Endothelial cell (in vitro differentiated cells): ENCODE measurements at places on chromosomes 7 and 10. TPM values are rescaled to one million over a fixed set of nuclear protein-coding genes. Genes with fewer than 3 reads are reported as not detected.

DNA sequence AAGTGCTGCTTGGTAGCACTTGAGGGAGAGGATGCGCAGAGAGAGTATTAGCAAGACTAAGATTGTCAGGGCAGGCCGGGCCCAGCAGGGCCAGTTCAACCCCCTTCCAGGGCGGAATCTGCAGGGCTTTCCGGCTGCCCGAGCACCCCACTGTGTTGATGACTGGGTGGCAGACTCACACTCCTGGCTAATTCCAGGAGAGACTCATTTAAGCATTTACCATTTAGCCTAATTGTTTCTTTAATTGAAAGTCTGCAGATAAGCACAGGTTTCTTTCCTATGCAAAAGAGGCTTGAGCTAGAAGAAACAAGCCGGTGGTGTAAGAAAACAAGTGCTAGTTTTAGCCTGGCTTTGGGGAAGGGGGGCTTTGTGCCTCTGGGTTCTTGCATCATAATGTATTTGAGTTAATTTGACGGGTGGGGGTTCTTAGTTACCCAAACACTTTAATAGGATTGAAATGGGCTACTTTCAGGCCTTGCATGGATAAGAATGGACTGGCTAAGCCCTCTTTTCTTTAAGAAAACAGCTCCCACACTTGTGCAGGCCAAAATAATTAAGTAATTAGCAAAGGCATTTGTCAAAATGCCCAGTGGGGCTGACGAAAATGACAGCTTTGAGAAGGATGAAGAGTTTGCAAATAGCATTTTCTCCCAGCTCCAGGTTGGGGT, 201.3 kb downstream of the MYOF start:
- DNase-seq = no peak

DNA sequence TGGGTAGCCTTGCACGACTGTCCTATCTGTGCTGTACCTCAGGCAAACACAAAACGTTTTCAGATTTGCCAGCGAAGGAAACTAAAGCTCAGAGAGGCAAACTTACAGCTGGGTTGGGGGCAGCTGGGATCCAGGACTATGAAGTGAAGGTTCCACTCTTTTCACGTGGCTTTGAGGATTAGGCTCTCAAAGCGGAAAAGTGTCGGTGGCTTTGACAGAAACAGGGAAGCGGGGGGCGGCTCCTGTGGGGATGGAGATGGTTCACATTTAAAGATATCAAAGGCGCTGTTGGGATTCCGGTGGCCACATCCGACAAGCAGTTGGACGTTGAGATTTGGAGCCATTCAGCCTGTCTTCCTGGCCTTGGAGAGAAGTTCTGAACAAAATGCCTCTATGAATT, 958.3 kb upstream of the ZNF722 start:
- DNase-seq = no peak

LRRC17 gene
- total RNA-seq = 0.92 TPM

- DNase-seq = no peak
Observed at GRCh38 chr7:7570584-7570983, 3.9 kb downstream of the MIOS start.

EBLN1 gene
- total RNA-seq = not detected

- peak; percentile 89 for DNase-seq
Observed at GRCh38 chr7:41705109-41705901, 2.4 kb upstream of the INHBA start.

- no peak for DNase-seq
Observed at GRCh38 chr10:76899490-76899889, 738.1 kb downstream of the KCNMA1 start.

CTAGE4 gene
- total RNA-seq = 3.3 TPM

GRCh38 chr7:35613150-35613549, 81.8 kb downstream of the HERPUD2 start:
- no peak for DNase-seq

GRCh38 chr10:45575966-45576597, 96.5 kb downstream of the ZFAND4 start:
- no peak for DNase-seq

ADK gene
- total RNA-seq = 13.1 TPM

GRCh38 chr7:66627151-66627681, 1.5 kb upstream of the KCTD7 start:
- DNase-seq = no peak

DNA sequence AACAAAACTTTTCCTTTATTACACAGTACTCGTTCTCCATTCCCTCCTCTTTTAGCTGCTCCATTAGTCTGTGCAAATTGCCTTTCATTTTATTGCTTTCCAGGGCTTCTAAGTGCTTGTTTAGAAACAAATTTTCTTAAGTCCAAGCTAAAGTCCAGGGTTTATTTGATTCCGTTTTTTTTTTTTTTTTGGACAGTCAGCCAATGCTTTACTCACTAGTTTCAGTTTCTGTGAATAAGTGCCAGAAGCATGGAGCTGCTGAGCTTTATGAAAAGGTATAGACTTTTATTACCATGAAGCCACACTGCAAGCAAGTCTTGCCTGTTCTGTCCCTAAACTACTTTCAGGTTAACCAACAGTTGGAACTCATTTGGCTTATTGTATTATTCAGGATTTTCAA, 455.0 kb downstream of the GFRA1 start:
- DNase-seq = no peak

CFAP43 gene
- 0.56 TPM for total RNA-seq

DNA sequence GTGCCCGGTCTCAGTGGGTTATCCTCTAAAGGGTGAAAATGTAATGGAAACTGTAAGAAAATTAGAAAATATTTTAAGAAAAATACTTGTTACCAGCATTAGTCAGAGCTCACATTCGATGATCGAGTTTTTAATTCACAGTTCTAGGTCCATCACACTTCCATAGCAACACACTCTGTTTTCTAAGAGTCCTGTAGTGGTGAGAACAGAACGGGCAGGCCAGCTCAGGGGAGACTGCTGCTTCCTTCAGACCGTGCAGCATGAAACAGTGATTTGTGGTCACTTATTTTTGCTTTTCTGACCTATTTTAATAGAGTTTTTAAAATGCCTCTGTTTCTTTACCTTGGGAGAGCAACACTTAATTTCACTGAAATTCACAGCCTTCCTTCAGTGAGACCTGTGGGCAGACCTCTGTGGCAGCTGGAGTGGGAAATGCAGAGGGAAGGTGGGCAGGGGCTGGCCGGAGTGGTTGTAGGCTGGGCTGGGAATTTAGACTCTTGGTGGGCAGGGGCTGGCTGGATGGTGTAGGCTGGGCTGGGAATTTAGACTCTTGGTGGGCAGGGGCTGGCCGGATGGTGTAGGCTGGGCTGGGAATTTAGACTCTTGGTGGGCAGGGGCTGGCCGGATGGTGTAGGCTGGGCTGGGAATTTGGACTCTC, 1.5 kb downstream of the SUN1 start:
- DNase-seq = no peak

GIMAP2 gene
- 1.9 TPM for total RNA-seq

- no peak for DNase-seq
Observed at GRCh38 chr10:30365278-30365677, 16.2 kb upstream of the MTPAP start.

BTAF1 gene
- 30.0 TPM for total RNA-seq

GRCh38 chr10:3241274-3241921, 68.8 kb upstream of the PITRM1 start:
- DNase-seq = no peak

GRCh38 chr7:25595996-25596395, 367.7 kb upstream of the NPVF start:
- DNase-seq = no peak

MYL7 gene
- total RNA-seq = 0.82 TPM

DNA sequence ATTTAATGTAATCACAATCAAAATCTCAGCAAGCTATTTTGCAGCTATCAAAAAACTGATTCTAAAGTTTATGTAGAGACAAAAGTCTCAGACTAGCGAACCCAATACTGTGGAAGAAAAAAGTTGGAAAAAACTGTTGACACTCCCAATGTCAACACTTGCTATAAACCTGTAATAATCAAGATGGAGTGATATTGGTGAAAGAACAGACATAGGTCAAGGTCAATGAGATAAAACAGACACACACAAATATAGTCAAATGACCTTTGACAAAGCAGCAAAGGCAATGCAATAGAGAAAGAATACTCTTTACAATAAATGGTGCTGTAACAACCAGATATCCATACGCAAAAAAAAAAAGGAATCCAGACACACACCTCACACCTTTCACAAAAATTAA, 84.5 kb downstream of the ATE1 start:
- DNase-seq = no peak

DNA sequence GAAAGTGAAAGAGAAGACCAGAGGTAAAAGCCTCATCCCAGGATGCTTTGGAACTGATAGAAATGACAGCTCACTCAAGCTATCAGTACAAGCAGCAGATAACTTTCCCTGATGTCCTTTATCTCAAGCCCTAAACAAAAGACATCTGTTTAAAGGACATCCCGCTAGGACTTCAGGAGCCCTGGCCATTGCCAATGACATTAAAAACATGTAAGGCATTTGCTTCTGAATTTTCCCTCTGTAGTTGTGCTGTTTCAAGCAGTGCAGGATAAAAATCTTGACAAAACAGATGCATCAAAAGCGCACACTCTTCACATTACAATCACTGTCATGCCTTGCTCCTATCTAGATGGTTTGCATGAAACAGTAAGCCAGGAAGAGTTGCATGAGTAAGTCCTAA, 159.8 kb downstream of the AOAH start:
- no peak for DNase-seq

BUB3 gene
- total RNA-seq = 107 TPM

GRCh38 chr10:113426181-113426877, 126.5 kb upstream of the HABP2 start:
- DNase-seq = no peak

DNA sequence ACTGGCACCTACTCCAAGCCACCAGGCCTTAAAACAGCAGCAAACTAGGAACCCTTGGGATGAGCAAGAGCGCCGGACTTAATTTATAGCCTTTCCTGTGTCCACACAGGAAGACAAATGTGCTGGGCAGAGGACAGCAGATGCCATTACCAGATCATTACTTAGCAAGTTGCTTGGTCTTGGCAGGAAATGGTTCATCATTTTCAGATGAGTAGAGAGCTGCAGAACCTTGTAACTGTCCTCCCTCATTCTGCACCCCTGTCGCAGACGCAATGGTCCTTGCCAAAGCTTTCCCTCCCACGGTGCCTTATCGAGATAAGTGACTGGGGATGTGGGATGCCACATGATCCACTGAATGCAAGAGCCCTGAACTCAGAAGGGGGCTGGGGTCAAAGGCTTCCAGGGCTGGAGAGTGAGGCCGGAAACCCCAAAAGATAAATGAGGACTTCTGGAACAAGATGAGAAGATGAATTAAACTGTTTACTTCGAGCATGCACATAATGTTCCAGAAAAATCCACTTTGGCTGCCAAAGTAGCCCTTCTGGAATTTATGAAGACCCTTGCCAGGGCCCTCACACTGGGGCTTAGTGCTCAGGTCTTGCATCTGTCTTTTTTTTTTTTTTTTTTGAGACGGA, 145.6 kb upstream of the ZNF32 start:
- no peak for DNase-seq

HK1 gene
- total RNA-seq = 162 TPM

FAM237B gene
- total RNA-seq = not detected

- DNase-seq = no peak
Observed at GRCh38 chr10:44397476-44398225, 12.8 kb upstream of the CXCL12 start.

DNA sequence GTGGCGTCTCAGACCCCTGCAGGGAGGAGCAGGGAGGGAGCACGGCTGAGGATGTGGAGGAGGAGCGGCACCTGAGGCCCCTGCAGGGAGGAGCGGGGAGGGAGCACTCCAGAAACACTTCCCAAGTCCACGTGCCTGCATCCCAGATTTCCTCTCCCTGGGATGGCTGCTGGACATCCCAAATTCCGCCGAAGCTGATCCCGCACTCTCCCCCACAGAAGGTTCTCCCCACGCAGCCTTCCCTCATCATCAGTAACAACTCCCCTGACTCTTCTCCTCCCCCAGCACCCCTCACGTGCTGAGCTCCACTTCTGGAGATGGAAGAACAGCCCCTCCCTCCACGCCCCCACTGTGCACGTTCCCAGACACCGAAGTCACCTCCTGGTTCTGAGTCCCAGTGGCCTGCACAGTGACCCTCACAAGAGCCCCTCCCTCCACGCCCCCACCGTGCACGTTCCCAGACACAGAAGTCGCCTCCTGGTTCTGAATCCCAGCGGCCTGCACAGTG, 17.8 kb upstream of the FOXL3 start:
- no peak for DNase-seq

DNA sequence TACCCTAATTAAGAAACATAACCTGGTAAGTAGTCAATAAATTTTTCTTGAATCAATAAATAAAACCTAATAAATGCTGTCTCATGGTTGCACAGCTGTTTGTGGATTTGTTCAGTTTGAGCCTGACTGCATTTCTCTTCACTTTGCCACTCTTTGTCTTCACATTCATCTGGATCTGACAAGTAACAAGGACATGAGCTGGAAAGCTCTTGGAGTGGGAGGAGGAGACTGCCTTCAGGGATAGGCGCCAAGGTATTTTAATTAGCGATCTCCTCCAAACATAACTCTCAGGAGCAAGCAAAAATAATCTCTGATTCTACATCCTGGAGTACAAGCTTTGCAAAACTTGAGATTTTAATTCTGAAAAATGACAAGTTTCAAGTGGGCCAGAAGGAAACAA, 251.0 kb downstream of the BMPER start:
- DNase-seq = no peak

- no peak for DNase-seq
Observed at GRCh38 chr7:30888747-30889146, 22.9 kb upstream of the AQP1 start.

- DNase-seq = no peak
Observed at GRCh38 chr10:124648738-124649137, 95.4 kb downstream of the FAM53B start.

DNA sequence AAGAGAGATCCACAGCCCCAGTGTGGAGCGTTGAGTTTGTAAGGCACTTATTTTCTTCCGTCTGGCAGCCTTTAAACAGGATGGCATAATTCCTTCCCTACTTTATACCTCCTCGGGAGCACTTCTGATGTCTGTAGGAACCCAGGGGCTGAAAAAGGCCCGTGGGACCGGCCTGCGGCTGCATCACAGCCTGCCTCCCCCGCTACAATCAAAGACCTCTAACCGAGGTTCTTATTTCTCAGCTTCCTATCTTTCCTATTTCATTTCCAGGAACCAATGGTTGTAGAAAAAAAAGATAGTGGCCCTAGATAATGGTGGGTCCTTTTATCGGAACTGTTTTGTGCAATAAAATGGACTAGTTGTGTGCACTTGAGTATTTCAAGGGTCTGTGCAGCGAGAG, 4.1 kb upstream of the CTBP2 start:
- DNase-seq = no peak

DNA sequence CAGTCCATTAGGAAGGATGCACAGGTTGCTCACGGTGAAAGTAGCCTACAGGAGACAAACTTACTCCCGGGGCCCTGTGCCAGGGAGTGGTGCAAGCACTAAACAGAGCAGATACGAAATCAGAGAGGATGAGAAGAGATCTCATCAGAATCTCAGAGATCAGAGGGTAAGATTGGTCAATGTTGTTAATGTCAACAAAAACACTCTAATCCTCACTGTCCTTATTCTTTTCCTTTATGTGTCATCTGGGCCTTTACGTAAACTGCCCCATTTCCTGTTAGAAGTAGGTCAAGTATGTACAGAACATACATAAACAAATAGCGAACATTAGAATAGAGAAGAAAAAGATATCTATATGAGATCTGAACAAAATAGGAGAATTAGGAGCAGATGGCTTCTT, 163.1 kb downstream of the PPP1R17 start:
- DNase-seq = no peak

TBX20 gene
- 0.36 TPM for total RNA-seq
